Stimulated activated naive CD4-positive, alpha-beta T cell (primary cell): ENCODE measurements at places on chromosomes 6 and 20.
A peak's percentile ranks its signal among the peaks of the same experiment; 100 is the strongest.

GRCh38 chr20:47502271-47503239, 868 bp downstream of the NCOA3 start:
- DNase-seq: peak; percentile 64

- no peak for DNase-seq
Measured at GRCh38 chr20:22438346-22438745, 146.0 kb downstream of the FOXA2 start.

DNA sequence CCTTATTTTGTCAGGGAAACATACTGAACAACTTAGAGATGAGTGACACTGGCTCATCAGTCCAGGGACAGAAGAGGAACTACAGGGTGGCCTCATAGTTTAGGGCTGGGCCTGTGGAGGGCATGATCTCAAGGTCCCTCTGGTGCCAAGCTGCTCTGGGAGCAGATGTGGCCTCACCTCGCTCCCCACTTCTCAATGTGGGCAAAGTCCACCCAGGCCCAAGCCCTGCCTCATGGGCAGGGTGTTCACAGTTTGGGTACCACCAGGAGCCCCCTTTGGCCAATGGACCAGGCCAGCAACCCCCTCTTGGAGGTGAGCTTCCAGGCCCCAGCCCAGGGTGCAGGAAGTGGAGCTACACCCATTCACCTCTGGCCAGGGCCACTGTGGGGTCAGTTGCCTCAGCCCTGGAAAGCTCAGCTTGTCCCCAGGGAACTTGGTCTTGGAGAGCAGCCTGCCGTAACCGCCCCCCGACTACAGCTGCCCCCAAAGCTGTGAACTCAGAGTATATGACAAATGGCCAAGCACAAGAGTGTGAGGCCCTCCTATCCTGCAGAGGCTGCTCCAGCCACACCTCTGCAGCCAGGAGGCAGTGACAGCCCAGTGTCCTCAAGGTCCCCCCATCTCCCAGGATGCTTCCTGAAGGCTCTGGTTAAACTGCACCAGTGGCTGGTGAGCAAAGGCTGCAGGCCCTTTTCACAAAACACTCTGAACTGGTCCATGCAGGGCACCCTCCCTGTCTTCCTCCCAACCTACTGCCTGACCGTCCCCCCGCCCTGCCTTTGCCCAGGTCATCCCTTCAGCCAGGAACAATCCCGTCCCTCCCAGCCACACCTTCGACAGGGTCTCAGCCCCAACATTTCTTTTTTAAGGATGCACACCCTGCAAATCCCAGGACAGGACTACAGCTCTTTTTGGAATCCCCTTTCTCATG, 3.6 kb downstream of the ADISSP start:
- no peak for DNase-seq

DNA sequence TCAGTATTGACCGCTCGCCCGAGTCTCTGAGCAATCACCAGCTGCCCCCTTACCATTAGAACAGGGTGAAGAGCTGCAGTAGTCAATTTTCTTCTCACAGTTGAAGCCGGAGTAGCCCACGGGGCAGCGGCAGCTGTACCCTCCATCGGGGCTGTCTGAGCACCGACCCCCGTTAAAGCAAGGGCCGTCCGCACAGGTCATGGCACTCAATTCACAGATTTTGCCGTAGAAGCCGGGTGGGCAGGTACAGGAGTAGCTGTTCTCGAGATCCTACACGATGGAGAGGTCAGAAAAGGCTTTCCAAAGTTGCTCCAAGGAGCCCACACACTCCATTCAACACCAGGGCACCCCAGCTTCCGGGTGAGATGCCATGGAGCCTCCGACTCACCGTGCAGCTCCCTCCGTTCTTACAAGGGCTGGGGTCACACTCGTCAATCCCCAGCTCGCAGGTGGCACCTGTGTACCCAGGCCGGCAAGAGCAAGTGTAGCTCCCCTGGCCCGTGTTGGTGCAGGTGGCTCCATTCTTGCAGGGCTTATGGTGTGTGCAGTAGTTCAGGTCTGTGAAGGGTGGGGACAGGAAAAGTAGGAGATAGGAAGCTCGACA, 5.9 kb downstream of the DLL1 start:
- DNase-seq: no peak

GRCh38 chr6:111699123-111699522, 93.4 kb upstream of the TRAF3IP2 start:
- no peak for DNase-seq

GRCh38 chr20:16215041-16215440, 358.2 kb downstream of the KIF16B start:
- no peak for DNase-seq

- no peak for DNase-seq
Measured at GRCh38 chr6:1737463-1738311, 128.0 kb downstream of the FOXC1 start.

GRCh38 chr6:151440930-151441329, 11.0 kb downstream of the RMND1 start:
- DNase-seq: no peak

DNA sequence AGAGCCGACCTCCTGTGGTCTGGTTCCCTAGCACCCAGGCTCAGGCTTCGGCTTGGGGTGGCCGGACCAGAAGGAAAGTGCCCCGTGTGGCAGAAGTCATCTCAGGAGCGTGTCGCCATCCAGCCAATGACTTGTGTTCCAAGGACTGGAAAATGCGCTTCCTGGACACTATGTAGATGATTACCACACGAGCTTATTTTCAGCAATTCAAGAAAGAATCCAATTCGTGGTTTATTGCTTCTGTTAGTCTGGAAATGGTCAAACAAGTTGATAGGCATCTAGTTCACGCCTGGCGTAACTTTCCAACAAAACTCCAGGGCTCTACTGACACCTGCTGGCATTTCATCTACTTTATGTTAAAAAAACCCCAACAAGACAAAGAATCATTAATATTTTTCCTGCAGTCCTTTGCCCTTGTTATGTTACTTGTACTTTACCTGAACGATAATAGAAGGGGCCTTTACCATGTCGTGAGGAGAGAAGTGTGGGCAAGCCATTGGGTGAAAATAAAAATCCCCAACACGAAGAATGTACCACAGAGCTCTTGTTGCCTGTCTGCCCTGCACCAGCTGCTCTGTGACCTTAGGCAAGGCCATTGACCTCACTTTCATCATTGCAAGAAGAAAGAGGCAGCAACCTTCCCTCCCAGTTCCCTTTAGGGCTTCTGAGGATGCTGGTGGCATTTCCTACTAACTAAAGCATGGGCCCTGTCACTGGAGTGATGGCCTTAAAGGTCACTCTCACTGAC, 154.7 kb upstream of the LAMP5 start:
- DNase-seq: no peak

- DNase-seq: no peak
Measured at GRCh38 chr6:146336191-146336590, 207.4 kb upstream of the RAB32 start.

- peak; percentile 69 for DNase-seq
Measured at GRCh38 chr6:152338335-152339125, 298.6 kb downstream of the SYNE1 start.

GRCh38 chr6:18478610-18479009, 91.5 kb downstream of the RNF144B start:
- no peak for DNase-seq

DNA sequence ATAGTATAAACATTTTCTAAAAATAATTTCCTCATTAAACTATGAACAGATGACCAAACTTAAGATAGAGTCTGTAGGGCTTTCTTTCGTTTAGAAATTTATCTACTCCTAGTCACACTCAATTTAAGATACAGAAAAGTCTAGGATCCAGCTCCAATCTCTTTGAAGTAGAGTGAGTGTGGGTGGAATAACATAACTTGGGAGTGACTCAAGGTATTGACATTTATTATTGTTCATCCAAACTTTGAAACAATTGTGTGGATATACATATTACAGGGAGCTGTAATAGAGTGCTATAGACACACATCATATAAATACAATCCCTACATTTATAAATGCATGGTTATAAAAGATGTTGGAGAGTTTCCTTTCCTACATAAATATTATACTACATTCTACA, 715.2 kb upstream of the MANEA start:
- DNase-seq: no peak

- DNase-seq: no peak
Measured at GRCh38 chr20:14259689-14260088, 77.7 kb downstream of the FLRT3 start.

GRCh38 chr6:169921853-169922824, 170.7 kb downstream of the ERMARD start:
- no peak for DNase-seq

DNA sequence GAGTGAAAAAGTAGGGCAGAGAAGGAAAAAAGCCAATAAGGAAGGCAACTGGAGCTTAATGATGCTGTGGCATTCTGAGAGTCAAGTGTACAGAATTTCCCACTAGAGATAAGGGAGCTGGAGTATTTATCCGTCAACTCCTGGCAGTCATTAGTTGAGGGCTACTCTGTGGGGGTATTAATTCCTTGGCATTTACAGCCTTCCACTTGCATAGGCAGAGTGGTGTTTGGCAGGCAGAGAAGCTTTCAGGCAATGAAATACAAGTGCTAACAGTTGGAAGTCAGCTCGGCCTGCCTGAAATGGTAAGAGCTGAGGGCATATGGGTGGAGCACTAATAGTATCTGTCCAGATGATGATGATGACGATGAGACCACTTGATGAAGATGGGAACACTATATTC, 207.3 kb upstream of the FLRT3 start:
- DNase-seq: no peak

DNA sequence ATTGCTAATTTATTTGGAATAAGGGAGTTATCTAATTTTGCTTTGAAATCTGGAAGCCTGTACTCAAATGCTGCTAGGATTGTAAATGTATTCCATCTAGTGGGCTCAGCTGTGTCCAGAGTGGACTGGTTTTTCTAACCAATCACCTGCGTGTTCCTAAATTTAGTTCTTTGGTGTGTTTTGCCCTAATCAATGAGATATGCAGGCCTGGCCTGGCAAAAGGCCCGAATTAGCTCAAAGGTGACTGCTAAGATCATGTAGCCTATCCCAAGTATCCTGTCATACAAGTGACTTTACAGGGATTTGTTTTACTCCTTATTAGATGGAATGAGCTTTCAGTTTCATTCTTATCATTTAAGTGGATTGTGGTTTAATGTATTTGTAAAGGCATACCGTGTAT, 51.3 kb upstream of the ARMC2 start:
- DNase-seq: no peak

DNA sequence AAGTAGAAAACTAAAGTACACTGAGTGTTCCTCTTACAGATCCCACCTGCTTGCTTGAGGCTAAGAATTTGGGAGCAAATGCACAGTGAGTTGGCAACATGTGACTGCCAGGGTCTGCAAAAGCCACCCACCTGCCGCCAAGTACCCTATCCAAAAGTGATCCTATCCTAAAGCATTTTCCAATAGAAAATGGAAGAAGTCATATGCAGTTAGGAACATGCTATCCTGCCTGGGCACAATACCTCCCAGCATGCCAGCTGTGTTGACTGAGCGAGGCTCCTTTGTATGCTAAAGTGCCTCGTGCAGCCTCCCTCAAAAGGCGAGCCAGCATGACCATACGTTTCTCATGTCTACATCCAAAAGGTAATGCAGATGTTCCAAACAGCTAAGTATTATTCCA, 52.7 kb downstream of the TRAF3IP2 start:
- DNase-seq: no peak

- no peak for DNase-seq
Measured at GRCh38 chr6:41488433-41489119, 57.6 kb upstream of the FOXP4 start.

DNA sequence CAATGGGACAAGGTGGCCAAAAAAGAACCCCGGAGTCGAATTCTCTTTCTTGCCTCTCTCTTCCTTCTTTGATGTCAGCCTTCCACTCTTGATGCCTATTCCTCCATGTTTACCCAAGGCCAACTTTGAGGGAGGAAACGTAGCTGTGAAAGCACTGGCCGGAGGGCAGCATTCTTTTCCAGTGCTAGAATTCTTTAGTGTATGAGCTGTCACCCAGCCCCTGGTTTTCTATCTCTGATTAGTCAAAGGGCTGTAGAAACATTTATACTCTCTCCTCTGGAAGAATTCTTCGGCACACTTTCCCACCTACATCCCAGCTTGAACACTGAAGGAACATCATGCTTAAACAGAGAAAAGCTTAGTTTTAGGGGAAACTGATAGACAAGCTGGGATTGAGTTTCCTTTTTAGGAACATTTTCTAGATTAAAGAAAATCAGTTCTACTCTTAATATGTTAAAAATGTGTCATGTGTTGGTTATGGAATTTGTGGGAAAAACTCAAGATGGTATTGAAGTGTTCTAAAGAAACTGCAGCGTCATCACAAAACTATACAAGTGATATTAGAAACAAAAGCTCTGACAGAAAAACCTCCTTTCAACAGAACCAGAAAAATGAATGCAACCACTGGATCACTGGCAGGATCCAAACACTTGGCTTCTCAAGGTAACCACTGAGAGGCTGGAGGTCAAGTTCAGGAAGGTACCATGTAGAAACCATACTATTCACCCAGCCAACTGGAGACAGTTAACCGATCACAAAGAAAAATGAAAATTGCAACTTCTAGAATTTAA, 20.7 kb upstream of the UTRN start:
- DNase-seq: no peak

GRCh38 chr6:116783852-116784251, 18.3 kb upstream of the FAM162B start:
- no peak for DNase-seq

GRCh38 chr6:31402324-31403282, 792 bp upstream of the MICA start:
- DNase-seq: peak; percentile 34

DNA sequence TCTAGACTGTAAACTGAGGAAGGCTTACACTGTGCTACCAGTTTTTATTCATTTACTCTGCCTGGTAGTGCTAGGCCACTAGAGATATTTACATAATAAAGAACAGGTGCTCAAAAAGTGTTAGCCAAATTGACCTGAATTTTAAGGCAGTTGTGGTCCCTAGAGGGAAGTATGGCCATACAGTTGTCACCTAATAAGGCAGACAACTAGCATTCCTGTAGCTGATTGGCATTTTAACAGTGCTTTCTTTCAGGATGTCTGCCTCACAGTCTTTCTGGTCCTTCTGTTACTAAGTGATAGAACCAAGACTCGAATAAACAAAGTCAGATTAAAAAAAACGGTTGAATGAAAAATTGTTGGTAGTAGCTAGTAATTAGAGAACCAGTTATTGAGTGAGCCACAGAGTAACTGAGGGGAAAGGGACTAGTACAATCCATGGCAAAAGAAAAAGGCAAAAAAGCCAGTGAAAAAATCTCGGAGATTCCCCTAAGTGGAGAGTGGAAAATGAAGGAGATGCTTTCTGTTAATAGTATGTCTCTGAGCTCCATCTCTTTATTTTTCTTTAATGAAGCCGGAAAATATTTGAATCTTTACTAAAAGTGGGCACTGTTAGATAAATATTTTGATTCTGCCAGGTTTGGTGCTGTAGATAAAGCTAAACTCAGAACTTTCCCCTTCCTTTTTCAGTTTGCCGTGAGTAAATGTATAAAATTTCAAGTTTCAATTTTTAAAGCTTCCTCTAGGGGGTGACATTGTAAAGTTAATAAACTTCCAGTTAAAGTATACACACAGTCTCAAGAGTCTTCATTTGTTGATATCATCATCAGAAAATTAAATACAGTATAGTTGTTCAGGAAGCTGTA, 9.1 kb downstream of the VTA1 start:
- peak; percentile 36 for DNase-seq

GRCh38 chr20:8527998-8528723, 396.1 kb downstream of the PLCB1 start:
- no peak for DNase-seq
